Purkinje cell (primary cell): ENCODE measurements at places on chromosomes 7 and 10. TPM values are rescaled to one million over a fixed set of nuclear protein-coding genes. Genes with fewer than 3 reads are reported as not detected.

The CCL24 gene
- polyA plus RNA-seq = not detected in 2 replicates

The PTPRE gene
- polyA plus RNA-seq = 98.0 and 99.6 TPM in 2 replicates

The LLCFC1 gene
- not detected in 2 replicates for polyA plus RNA-seq

The GPR146 gene
- not detected in 2 replicates for polyA plus RNA-seq

The PON1 gene
- 2.5 TPM in 1 of 2 replicates, not detected in the other for polyA plus RNA-seq

The BEND7 gene
- polyA plus RNA-seq = 0.60 and 1.3 TPM in 2 replicates

The NRAP gene
- polyA plus RNA-seq = not detected in 2 replicates
